ENCODE measurements at places on chromosomes 13 and 19.
A peak's percentile ranks its signal among the peaks of the same experiment; 100 is the strongest.

DNA sequence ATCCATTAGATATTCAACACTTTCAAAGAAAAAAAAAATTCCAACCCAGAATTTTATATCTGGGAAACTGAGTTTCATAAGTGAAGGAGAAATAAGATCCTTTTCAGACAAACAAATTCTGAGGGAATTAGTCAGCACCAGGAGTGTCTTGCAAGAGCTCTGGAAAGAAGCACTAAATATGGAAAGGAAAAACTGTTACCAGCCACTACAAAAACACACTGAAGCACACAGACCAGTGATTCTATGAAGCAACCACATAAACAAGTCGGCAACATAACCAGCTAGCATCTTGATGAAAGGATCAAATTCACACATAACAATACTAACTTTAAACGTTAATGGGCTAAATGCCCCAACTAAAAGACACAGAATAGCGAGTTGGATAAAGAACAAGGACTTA is 368.4 kb upstream of the MIR17HG start:
- no peak for DNase-seq

DNA sequence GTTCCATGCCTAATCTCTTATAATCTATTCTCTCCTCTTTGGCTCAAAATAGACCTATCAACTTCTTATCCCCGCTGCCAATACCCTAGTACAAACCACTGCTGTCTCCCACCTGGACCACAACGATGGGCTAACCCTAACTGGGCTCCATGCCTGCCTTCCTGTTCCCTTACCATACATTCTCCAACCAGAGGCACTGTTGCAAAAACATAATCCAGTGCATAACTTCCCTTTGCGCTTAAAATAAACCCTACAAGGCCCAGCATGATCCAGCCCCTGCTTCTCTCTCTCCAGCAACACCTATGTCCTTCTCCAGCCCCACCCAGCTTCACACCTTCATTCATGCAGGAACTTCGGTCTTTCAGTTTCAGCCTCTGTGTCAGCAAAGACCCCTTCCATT is 27.4 kb upstream of the CEBPA start:
- DNase-seq: no peak

DNA sequence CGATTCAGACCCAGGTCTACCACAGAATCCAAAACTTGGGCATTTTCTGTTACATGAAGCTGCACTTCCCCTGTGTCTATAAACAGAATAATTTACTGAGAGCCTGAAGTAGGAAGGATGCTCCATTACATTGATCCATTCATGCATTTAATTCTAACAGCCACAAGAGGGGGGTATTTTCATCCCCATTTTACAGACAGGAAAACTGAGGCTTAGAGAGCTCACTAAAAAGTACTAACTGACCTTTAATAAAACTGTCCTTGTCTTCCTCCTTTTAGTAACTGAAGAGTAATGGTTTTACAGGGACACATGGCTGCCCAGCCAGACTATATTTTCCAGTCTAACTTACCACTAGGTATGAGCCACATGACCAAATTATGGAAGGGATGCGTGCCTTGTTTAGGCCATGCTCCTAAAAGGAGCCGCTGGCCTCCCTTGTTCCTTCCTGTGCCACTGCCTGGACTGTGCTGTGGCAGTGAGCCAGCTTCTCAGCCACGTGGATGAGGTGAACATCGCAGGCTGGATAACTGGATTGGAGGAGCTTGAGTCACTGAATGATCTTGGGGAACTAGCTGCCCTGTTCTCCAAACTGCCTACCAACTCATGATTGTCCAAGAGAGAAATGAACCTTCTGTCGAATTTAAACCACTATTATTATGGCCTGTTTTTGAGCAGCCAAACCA is 108.3 kb downstream of the DOCK9 start:
- no peak for DNase-seq

- peak; percentile 4 for DNase-seq
Observed at GRCh38 chr19:4597975-4598671, 38.6 kb upstream of the SEMA6B start.

DNA sequence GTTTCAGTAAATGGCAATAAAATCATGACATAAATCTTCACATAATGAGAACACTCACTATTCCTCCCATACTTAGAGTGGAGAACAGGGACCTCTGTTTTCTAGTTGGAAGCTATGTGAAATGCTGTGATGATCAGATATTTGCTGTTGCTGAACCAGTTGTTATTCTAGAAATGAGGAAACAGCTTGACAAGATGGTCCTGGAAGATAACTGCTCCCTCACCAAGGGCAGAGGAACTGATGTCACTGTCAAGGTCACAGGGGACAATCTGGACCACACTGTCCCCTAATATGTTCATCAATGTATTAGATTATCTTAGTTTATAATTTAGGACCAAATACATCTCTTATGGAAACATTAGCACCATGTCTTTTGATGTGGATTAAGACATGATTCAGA is 1173.3 kb downstream of the PCDH17 start:
- no peak for DNase-seq

DNA sequence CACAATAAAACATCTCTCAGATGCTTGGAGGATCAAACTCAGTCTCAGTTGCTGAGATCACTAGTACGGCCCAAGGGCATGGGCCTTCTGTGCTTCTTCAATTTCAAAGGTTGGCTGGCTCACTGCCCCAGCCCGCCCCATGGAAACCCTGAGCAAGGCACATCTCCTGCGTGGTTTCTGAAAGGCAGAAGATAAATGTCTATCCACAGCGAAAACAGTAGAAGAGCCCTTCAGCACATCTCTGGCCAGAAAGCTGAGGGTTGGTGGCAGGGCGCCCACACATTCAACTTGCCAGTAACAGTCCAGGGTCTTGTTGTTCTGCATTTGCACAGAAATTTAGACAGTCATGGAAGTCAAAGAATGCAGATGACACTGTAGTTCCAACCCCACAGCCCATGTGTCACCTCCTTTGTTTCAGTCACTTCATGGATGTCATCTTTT is 24.0 kb upstream of the KATNAL1 start:
- DNase-seq: no peak
